SJCRH30 (cell line): ENCODE measurements at places on chromosomes 6 and 20.

- no peak for DNase-seq
Observed at GRCh38 chr20:35788796-35789195, 17.0 kb downstream of the PHF20 start.

DNA sequence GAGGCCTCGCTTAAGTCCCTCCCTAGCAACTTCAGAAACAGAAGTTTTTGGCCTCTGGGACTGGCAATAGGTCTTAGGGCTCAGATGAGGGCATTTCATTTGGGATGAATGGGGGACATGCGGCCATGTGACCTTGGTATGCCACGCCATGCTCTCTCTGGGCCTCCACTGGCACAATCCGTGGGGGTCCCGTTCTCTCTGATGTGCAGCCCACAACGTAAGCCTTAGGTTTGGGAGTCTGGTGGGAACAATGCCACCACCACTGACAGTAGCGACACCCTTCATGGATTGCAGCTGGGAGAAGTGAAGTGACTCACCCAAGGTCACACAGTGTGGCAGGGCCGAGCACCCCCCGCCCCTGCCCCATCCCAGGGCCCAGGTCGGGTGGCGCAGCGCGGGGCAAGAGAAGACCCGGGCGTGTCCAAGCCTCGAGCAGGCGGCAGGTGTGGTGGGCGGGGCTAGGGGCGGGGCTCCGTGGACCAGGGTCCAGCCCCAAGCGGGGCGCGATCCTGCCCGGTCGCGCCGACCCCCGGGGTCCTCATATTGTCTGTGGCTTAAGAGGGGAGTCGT, 864 bp upstream of the CEBPB start:
- DNase-seq, result no peak

DNA sequence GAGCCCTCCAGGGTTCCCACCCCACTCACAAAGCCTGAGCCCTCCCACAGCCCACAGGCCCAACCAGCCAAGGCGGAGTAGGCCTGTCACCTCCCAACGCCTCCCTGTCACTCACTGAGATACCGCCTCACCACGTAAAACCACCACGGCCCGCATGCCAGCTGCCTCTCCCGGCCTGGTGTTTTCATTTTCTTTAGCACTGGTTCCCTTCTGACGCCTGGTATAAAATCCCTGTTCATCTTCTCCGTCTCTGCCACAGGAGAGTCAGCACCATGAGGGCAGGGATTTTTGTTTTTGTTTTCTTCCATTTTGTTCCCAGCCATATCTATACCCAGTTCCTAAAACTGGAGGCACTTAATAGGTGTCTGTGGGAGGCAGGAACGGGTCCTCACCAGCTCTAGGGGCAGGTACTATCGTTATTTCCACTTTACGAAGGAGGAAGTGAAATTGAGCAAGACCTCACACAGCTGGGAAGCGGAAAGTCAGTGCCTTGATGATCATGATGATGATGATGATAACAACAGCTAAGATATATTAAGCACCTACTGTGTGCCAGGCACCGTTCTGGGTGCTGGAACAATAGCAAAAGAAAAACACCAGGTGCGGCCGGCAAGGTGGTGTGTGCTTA, 58.6 kb downstream of the SNAI1 start:
- DNase-seq, result no peak

GRCh38 chr6:155125906-155126305, 130.8 kb downstream of the TIAM2 start:
- DNase-seq, result no peak

DNA sequence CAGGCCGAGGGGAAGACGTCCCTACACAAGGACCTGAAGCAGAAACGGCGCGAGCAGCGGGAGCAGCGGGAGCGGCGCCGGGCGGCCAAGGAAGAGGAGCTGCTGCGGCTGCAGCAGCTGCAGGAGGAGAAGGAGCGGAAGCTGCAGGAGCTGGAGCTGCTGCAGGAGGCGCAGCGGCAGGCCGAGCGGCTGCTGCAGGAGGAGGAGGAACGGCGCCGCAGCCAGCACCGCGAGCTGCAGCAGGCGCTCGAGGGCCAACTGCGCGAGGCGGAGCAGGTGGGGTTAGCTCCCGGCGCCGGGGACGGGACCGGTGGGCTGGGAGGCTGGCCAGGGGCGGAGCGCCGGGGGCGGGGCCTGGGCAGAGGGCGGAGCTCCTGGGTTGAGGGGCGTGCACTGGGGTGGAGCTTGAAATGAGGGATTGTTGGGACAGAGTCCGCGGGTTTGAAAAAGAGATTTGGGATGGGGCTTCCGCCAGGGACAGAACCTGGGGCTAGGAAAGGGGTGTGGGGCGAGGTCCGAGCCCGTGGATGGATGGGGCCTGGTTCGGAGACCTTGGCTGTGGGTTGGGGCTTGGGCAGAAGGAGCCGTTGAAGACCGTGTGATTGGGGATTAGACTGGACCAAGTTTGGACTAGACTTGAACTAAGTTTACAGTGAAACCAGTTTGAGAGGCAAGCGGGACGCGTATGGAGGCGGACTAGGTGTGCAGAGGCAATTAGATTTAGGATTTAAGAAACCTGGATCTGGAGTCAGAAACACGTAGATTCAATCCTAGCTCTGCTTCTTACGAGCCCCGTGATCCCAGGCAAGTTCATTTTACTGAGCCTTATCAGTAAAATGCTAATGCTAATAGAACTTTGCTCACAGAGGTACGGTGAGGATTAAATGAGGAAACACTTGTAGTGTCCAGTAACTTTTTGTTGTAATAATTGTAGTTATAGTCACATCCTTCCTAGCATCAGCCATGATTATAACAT, 20.9 kb downstream of the DEF6 start:
- DNase-seq, result peak; percentile 92

- peak; percentile 71 for DNase-seq
Observed at GRCh38 chr20:47232518-47232917, 124.0 kb downstream of the ZMYND8 start.

DNA sequence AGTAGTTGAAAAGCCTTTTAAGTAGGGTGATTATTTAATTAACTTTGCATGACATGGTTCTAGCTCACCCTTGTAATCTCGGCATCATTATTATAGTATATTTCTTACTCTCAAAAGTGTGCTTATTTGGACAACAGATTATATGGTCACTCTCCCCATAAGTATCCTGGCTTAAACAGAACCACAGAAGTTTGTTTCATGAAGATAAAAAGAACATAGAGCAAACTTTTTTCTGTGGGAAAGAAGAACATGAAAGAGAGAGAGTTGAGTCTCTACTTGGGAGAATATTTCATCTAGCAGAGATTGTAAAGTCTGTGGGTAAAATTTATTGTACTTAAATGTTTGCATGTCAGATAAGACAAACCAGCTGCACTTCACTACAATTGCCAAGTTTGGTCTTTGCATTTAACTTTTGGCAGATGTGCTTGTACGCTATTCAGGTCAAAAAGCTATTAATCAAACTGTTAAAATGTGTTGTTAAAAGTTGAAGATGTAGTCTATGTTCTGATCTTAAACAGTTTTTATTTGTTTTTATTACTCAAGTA, 33.4 kb upstream of the PRIM2 start:
- DNase-seq, result no peak

GRCh38 chr6:65436281-65436680, 270.7 kb downstream of the EYS start:
- no peak for DNase-seq

GRCh38 chr6:162306616-162307015, 420.9 kb downstream of the PRKN start:
- no peak for DNase-seq

DNA sequence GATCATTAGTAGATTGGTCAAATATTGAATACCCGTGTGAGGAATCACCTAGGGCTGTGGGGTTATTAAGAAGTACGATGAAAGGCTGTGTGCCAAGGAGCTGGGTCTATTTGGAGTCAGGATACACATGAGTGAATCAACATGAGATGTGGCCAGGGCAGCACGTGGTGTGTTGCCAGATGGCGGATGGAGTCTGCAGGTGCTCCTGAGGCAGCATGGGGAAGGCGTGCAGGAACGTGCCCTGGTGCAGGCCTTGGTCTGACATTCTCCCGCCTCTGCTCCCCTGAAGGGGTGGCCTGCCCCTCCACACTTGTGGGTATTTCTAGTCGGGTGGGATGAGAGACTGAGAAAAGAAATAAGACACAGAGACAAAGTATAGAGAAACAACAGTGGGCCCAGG, 39.0 kb upstream of the SLC22A1 start:
- DNase-seq, result no peak

DNA sequence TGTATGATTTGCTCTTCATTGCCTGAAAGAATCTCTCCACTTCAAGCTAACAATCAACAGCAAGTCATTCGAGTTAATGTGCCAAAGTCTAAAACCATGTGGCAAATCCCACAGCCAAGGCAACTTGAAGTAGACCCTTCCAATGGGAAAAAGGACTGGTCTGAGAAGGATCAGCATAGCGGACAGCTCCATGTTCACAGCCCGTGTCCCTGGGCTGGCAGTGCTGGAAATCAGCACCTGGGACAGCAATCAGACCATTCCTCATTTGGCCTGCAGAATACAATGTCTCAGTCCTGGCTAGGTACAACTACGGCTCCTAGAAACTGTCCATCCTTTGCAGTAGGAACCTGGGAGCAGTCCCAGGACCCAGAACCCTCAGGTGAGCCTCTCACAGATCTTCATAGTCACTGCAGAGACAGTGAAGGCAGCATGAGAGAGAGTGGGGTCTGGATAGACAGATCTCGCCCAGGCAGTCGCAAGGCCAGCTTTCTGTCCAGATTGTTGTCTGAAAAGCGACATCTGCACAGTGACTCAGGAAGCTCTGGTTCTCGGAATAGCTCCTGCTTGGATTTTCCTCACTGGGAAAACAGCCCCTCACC, 1.1 kb downstream of the GJA10 start:
- DNase-seq, result peak; percentile 62

DNA sequence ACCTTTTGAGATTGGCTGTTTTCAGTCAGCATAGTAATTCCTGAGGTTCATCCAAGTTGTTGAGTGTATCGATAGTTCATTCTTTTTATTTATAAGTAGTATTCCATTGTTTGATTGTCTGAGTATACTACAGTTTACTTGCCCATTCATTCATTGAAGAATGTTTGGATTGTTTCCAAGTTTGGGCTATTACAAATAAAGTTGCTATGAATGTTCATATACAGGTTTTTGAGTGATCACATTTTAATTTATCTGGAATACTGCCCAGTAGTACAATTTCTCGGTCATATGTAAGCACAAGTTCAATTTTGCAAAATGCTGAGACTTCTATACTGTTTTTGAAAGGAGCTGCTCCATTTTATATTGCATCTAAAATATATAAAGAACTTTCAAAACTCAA, 14.2 kb upstream of the EPHA7 start:
- DNase-seq, result no peak

GRCh38 chr6:149913085-149913484, 9.8 kb downstream of the RAET1G start:
- no peak for DNase-seq

DNA sequence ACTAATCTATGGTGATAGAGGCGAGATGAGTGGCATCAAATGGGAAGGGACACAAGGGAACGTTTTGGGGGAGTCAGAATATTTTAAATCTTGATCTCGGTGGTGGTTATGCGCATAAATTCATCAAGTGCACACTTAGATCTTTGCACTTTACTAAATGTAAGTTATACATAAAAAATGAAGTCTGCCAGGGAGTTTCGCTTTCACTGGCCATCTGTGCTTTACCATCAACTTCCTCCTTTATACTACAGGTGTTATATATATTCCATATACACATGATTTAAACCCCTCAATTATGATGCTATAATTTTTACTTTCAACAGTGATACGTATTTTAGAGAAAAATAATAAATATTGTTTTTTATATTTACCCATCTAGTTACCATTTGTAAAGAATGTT, 97.6 kb upstream of the AKIRIN2 start:
- no peak for DNase-seq

DNA sequence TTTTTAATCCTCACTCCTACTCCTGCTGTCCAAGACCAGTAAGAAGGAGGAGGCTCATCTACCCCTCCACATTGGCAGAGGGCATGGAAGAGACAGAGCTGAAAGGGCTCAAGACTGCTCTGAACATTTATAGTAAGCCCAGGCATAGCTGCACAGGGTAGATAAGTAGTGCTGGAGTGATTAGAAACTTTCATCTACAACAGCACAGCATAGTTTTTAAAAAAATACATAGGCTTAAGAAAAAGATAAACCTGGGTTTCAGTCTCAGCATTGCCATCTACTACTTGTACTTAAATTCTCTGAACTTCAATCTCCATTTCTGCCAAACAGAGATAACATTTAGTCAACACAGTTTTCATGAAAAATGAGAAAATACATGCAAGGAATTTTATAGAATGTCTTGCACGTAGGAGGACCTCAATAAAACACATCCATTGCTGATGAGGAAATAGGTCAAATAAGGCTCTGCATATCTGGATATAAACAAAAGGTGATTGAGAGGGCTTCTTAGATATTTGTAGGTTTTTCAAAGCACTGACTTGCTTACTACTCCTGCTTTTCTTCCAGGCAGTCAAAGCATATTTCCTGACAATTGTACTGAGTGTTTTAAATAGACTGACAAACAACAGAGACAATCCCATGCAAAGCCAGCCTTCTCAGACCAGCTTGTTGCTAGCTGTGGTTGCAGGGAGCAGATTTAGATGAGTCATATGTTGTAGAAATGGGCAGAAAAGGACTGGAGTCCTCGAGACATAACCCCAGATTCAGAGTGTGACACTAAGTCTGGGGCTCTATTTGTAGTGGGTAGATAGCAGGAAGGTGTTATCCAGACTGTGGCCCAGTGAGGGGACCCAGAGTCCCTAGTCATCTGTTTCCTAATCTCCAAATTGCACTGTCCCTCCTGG, 107.4 kb upstream of the TAB2 start:
- DNase-seq, result no peak

DNA sequence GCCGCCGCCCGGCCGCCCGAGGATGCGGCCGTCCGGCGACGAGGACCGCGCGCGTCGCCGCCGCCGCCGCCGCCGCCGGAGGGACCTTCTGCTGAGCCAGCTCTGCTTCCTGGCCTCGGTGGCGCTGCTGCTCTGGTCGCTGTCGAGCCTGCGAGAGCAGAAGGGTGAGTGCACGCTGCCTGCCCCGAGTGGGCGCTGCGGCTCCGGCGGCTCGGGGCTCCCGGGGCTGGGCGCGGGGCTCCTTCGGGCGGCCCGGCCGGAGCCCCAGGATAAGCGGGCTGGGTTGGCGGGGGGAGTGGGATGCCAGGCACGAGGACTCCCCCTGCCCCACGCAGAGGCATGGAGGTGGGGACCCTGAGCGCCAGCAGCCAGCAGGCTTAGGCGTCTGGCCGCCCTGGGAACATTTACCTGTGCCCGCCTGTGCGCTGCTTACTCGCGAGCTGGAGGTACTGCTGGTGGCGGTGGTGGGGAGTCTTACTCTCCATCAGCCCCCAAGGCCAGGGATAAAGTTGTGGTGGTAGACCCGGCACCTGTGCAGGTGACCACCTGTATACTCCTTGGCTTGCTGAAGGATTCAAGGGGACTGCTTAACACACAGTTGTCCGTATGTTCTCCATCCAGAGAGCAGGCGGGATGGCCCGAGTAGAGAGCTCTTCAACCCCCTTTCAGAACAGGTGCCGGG, 520 bp downstream of the SLC24A3 start:
- DNase-seq, result peak; percentile 63

GRCh38 chr6:138593124-138593877, 94.0 kb upstream of the NHSL1 start:
- no peak for DNase-seq

DNA sequence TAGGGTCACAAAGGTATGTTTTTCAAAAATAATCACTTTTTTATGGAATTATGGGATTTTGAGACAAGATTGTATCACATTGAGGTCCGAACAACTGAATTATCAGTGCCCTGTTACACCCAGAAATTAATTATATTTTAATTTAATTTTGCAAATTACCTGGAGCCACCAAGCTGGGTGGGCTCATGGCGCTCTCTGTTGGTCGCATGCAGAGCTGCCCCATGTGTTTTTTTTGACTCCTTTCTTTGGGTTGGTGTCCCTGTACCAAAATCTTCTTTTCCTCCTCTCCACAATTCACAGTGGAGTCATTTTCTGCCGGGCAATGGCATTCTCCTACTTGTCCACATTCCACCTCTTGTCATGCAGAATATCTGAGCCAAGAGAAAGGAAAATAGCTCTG, 38.9 kb upstream of the FRMD1 start:
- DNase-seq, result no peak
